Activated naive CD4-positive, alpha-beta T cell treated with anti-CD3 and anti-CD28 coated beads, Interleukin-2, amount 10 ng/mL, durations not matched to agents 7 days and 5 days (primary cell): ENCODE measurements at places on chromosomes 4 and X.

- DNase-seq, result no peak
Measured at GRCh38 chr4:76494871-76495590, 60.0 kb downstream of the SHROOM3 start.

GRCh38 chr4:178856139-178856800, 1414.0 kb upstream of the AGA start:
- no peak for DNase-seq

DNA sequence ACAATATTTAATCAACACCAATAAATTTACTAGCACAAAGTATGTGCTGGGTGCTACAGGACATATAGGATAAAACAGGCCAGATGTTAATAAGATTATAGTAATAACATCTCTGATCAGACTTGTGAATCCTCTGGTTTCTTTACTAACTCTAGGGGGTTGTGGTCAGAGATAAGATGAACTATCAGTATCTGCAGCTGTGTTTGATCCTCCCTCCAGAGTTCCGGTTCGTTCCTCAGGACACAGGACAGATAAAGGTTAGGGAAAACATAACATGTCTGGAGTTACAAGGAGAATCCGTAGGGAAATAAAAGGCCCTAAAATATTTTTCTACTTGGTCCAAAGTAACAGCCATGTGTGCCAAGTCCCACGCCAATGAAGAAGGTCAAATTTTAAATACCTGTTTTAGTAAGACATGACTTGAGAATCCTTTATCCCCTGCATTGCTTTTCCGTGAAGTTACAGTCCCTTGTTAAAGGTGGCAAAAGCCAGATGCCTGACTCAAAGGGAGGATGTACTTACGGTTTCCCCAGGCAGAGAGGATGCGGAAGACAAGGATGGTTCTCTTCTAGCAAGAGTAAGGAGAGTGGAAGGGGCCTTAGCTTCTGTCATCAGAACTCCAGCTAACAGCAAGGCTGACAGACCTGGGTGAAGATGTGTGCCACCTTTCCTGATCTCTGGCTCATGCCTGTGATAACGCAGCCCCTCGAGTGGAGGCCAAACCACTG, 44.4 kb downstream of the KIAA0232 start:
- DNase-seq, result no peak

DNA sequence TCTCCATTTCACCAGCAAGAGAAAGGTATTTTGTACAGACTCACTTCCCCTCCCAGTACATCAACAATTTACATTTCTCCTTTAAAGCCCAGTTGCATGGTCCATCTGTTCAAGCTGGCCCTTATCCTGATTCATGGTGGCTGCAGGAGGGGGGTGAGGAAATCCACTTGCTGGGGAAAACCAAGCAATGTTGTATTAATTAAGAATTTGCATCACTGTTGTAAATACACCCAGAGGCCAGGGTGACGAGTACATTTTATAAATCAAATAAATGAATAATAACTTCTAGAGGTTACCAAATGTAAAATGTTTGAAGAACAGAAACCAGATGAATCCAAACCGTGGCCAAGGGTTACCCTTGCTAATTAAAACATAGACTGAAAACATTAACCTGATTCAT, 395.9 kb upstream of the INTU start:
- DNase-seq, result no peak

DNA sequence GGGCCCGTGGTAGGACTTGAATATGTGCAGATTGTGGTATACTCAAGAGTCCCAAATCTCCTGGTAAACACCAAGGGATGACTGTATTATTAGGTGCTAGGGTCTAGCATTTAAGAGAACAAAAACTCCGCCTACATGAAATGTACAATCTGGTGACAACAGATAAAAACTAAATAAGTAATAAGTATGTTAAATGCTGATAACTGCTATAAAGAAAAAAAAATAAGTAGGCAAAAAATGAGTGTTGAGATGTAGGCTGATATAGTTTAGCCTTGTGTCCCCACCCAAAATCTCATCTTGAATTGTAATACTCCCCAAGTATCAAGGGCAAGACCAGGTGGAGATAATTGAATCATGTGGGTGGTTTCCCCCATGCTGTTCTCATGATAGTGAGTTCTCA, 23.4 kb downstream of the OTUD4 start:
- no peak for DNase-seq

DNA sequence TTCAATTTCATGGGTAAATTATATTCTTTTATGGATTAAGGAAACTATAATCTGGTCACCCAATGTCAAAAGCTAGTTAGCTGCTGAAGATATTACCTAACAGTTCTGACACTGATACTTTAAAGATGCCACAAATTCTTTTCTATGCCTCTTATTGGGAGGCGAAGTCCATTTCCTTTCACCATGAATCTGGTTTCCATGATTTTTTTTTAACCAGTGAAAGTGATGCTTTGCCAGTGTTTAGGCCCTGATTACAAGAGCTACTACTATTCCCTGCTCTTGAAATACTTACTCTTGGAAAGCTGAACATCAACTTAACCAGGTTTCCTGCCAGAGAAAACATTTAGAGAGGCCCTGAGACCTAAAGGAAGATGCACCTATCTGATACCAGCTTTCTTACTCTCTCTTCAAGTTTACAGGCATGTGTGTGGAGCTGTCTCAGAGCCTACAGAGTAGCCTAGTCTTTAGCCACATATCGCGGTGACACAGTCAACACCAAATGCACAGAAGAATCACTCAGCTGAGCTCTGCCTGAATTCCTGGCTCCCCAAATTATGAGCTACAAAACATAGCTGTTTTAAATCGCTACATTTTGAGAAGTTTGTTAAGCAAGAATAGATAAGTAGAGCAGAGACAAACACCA, 1280.8 kb downstream of the PCDH7 start:
- no peak for DNase-seq

- DNase-seq, result no peak
Measured at GRCh38 chr4:142984871-142985585, 138.9 kb upstream of the INPP4B start.

DNA sequence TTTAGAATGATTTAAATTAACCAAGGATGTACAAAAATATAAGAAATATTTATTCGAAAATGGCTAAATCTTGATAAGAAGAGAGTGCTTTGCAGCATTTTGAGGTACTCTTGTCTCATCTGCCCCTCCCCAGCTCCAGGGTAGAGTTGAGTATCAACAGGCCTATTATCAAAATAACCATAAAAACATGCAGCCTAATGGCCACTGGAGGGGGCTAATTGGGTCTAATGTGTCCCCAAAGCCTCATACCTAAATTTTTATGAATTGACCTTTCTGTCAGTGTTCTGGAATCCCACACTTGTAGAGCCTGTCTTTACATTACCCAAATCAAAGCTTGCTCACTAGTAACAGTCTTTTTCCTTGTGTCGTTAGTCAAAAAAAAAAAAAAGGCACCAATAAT, 544.9 kb upstream of the CPXCR1 start:
- DNase-seq, result no peak

DNA sequence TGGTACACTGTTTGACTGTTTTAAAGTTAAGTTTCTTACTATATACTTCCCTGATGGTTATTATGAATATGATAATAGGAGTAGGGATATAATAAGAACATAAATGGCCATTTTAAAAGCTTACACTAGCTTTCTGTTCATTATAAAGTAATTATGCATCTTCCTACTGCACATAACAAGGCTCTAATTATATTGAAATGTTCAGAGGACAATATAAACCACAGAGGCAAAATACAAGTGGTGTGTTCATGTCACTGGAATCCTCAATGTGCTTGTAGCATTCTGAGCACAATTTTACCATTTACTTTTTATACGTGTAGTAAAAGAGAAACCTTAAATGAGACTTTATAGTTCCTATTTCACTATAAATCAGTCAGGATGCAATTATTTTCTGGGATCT, 268.3 kb downstream of the TMA16 start:
- DNase-seq, result no peak
